ENCODE measurements at places on chromosomes 12 and 14.

GRCh38 chr14:74919421-74920165, 3.5 kb downstream of the RPS6KL1 start:
- DNase-seq, result no peak

DNA sequence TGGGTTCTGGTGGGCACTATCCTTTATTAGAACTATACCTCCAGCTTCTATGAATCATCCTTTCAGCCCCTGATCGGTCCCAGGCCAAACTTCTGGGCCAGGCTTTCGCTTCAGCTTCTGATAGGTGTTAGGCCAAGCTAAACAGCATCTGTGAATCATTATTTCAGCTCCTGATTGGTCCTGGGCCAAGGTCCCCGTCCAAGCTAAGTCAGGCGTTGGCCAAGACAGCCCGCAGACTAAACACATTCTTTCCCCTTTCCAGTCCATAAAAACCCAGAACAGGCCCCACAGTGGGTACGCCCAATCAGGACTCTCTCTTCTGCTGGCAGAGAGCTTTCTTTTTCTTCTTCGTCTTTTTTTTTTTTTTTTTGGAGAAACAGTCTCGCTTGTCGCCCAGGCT, 1808.9 kb upstream of the SEL1L start:
- no peak for DNase-seq

DNA sequence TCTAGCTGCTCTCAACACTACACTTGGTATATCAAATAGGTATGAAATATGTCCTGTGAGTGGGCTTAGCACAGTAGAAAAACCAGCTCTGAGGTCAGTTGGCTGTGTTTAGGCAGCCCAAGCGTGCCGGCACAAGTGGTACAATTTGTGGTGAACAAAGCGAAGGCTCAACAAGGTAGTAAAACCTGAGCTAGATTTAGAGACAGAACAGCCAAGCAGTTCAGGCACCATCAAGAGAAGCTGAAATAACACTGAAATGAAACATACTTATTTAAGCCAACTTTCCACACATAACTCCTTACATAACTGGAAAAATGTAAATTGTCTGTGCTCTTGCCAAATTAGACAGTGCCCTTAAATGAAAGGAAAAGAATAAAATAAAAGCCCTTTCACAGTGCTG, 596.8 kb upstream of the FBXO33 start:
- no peak for DNase-seq

DNA sequence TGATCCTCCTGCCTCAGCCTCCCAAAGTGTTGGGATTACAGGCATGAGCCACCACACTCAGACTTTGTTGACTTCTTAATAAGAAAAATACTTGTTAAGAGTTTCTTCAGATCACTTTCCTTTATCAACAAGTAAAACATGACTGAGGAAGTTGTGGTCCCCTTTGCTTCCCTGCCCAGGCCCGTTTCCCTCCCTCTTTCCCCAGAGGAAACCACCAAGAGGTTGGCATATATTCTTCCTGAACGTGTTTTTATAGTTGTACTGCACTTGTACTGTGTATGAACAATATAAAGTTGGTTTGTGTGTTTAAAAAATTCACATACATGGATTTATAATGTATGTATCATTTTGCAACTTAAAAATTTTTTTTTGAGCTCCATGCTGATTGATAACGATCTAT, 28.4 kb downstream of the PTPN11 start:
- DNase-seq, result no peak

GRCh38 chr12:111757361-111758119, 9.2 kb upstream of the ALDH2 start:
- no peak for DNase-seq

DNA sequence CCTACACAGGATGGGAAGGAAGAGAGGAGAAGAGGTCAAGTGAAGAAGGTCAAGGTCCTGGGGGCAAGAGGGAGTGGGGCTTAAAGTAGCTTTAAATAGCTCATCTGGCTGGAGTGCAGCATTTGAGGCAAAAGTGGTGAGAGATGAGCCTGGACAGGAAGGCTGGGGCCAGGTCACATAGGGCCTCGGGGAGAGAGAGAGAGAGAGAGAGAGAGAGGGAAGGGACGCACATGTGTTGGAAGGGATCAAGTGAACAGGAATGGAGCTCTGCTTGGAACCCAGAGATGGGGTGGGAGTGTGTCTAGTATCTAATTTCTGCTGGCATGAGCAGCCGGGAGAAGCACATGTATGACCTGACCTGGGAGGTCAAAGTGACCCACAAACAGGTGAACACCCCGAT, 407.5 kb downstream of the MED13L start:
- no peak for DNase-seq

GRCh38 chr12:105419606-105420005, 89.1 kb downstream of the C12orf75 start:
- no peak for DNase-seq
